Cardiac atrium fibroblast (primary cell): ENCODE measurements at places on chromosomes 7 and 10. TPM values are rescaled to one million over a fixed set of nuclear protein-coding genes. Genes with fewer than 3 reads are reported as not detected.

The PON1 gene
- not detected in 2 replicates for total RNA-seq

The TRIL gene
- total RNA-seq, result 0.72 and 0.97 TPM in 2 replicates

The PNLIP gene
- total RNA-seq, result not detected in 2 replicates

The ZC3HAV1 gene
- total RNA-seq, result 24.9 and 28.0 TPM in 2 replicates

The NYAP1 gene
- total RNA-seq, result 2.4 and 7.0 TPM in 2 replicates

The CPA2 gene
- not detected in 2 replicates for total RNA-seq

The FFAR4 gene
- not detected in 2 replicates for total RNA-seq

The PILRA gene
- total RNA-seq, result 0.32 and 1.1 TPM in 2 replicates

The GIMAP5 gene
- total RNA-seq, result 1.3 TPM in 1 of 2 replicates, not detected in the other

The TMEM196 gene
- total RNA-seq, result not detected in 2 replicates

The ABCC2 gene
- 0.32 and 0.54 TPM in 2 replicates for total RNA-seq

The GPR26 gene
- total RNA-seq, result not detected in 2 replicates

The C10orf143 gene
- 1.6 TPM in 1 of 2 replicates, not detected in the other for total RNA-seq

The BHLHA15 gene
- 1.8 TPM in 1 of 2 replicates, not detected in the other for total RNA-seq

The SEC31B gene
- 1.8 and 4.5 TPM in 2 replicates for total RNA-seq

The ITPRID1 gene
- total RNA-seq, result not detected in 2 replicates

The CH25H gene
- 2.8 TPM in 1 of 2 replicates, not detected in the other for total RNA-seq

The ADAMTS14 gene
- 0.18 and 1.3 TPM in 2 replicates for total RNA-seq

The AKR1B15 gene
- not detected in 2 replicates for total RNA-seq

The SPDYE9 gene
- not detected in 2 replicates for total RNA-seq

The GNAT3 gene
- total RNA-seq, result not detected in 2 replicates

The NSMCE4A gene
- total RNA-seq, result 16.4 and 28.7 TPM in 2 replicates

The NDUFA5 gene
- total RNA-seq, result 28.5 and 30.5 TPM in 2 replicates

The PODXL gene
- 2.9 and 10.9 TPM in 2 replicates for total RNA-seq

The GRM3 gene
- not detected in 2 replicates for total RNA-seq

The WDFY4 gene
- not detected in 2 replicates for total RNA-seq

The GFRA1 gene
- total RNA-seq, result 0.36 and 5.8 TPM in 2 replicates

The ZFAND2A gene
- total RNA-seq, result 19.3 and 34.8 TPM in 2 replicates

The GPR85 gene
- total RNA-seq, result 0.16 TPM in 1 of 2 replicates, not detected in the other
